ENCODE measurements at places on chromosomes 16 and 17.

DNA sequence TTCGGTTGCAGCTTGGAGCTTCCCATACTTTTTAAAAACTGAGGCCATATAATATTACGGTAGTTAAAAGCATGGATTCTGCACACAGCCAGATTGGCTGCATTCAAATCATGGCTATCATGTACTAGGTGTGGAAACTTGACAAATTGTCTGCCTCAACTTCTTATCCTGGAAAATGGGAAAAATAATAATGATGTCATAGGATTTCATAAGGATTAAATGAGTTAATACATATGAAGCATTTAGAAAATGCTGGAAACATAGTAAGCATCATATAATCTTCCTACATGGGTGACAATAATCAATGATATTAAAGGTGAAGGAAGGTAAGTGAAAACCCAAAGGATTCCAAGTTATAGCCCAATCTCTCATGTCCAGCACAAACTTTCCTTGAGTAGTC is 588.5 kb upstream of the HSBP1 start:
- no peak for DNase-seq

DNA sequence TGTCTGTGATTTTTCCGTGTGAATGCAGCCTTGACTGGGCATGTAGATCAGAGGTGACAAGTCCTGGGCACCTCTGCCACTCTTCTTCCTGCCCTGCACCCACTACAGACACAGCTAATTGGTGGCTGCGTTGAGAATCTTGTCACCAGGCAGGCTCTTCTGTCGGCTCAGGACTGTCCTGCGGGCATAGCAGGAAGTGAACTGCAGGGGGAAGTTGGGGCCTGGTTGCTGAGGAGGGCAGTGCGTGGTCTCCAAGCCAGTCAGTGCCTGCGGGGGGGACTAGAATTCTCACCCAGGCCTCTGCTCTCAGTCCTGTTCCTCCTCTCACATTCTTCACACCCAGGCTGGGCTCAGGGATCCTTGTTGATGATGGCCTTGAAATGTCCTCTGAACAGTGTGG is 50.5 kb downstream of the JPH3 start:
- DNase-seq = no peak

DNA sequence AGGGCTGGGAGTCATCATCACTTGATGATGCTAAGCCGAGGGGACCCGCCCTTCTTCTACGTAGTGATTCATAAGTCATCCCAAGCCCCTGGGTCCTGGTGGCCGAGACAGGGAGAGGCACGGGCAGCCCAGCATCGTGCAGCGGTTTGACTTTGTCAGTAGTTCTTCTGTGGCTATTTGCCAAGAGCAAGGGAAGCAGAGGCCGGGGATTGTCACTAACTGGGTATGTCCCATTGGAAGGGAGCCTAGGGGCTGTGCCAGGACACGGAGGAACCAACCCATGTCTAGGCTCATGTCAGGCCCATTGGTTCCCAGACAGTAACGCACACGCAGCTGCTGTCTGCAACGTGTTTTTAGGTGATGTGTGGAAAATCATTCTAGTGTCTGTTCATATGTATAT is 58.5 kb downstream of the ATP2C2 start:
- no peak for DNase-seq

GRCh38 chr16:67707210-67707609 is 11.9 kb downstream of the GFOD2 start:
- DNase-seq = no peak

GRCh38 chr17:79241616-79242015 is 167.0 kb downstream of the ENGASE start:
- no peak for DNase-seq

- DNase-seq = no peak
Observed at GRCh38 chr16:52050418-52050817, 496.5 kb downstream of the TOX3 start.

GRCh38 chr17:59151006-59151405 is 4.0 kb downstream of the SKA2 start:
- no peak for DNase-seq

- DNase-seq = no peak
Observed at GRCh38 chr17:48429156-48429555, 858 bp downstream of the SKAP1 start.

DNA sequence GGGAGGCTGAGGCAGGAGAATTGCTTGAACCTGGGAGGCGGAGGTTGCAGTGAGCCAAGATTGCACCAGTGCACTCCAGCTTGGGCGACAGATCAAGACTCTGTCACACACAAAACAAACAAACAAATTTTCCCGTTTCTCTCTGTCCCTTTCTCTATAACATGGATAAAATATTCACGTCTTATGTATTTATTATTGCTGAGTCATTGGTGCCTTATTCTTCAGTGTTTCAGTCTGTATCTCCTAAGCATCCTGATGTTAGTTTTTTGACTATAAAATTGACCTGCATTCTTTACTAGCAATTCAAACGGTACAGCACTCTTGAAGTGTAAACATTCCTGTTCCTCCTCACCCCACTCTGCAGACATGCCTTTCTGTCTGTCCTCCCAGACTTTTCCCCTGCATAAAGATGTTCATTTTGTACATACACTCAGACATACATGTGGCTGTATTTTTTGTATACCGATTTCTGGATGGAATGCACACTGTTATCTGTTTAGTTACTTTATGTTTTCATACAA is 16.4 kb downstream of the DHODH start:
- DNase-seq = no peak

- no peak for DNase-seq
Observed at GRCh38 chr16:52398491-52398960, 148.4 kb downstream of the TOX3 start.

GRCh38 chr16:3769942-3770341 is 52.6 kb upstream of the TRAP1 start:
- DNase-seq = no peak

DNA sequence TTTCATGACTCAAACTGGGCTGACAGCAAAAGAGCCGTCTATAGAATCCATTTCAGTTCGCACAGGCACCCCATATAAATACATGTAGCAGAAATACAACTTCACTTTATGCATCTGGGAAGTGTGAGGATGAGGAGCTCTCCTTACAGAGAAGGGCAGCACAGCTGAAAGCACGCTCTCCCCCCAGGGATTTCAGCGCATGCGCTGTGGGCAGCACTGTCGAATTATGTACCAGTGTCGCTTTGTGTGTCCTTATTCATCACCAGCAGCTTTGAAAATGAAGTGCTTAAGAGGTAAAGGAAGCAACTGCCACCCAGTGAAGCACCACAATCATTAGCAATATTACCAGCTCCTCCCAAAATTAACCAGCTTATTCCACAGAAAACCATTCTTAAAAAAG is 39.9 kb downstream of the CEP95 start:
- no peak for DNase-seq

- no peak for DNase-seq
Observed at GRCh38 chr17:32828822-32829221, 48.1 kb downstream of the MYO1D start.

GRCh38 chr16:25950586-25951281 is 259.0 kb downstream of the HS3ST4 start:
- DNase-seq = peak; percentile 45

DNA sequence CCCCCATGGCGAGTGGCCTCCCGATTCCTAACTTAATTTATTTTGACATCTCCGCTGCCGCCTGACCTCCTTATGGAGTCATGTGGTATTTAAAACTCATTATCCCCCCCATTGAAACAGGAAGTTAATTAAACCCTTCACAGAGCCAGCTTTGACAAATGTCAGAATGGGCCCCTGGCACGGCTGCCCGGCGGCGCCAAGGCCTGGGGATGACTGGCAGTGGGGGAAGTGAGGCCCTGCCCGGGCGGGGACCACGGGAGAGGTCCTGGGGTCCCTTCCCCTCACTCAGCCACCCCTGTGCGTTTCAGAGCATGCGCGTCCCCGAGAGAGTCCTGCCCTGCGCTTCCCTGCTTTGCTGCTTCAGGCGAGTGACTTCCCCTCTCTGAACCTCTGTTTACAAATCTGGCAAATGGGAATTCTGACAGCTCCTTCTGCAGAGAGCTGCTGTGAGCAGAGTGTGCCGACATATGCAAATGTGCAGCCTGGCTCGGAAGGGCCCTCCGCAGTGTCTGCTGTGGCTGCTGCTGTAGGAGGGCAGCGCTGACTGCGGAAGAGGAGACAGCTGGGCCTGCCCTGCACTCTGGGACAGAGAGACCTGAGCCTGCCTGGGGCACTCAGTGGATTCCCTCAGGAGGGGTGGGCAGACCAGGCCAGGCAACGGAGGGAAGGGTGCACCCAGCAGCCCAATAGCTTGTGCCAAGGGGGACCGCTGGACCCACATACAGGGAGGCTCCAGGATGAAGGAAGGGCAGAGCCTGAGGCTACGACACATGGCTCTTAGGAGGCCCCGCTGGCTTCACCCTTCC is 4.4 kb upstream of the ZFPM1 start:
- DNase-seq = no peak

- DNase-seq = no peak
Observed at GRCh38 chr17:40363111-40363827, 1.3 kb downstream of the GJD3 start.

DNA sequence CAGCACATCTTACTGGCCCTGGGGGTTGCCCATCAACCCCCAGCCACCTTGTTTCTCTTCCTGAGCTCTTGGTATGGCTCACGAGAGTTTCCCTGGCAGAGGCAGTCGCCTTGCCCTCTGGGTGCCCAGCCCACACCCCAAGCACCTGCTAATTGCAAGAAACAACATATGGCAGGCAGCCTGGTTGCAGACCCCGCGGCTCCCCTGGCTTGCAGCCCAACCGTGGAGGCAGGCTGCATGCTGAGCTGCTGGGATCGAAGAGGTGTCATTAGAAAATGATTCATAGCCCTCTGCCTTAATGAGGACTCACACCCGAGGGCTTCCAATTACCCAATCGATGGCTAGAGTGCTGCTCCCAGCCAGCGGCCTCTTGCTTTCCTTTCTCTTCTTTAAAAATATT is 115.7 kb downstream of the TMEM114 start:
- DNase-seq = peak; percentile 31

GRCh38 chr16:6195966-6196365 is 1098.4 kb upstream of the EEF2KMT start:
- DNase-seq = no peak

- DNase-seq = no peak
Observed at GRCh38 chr17:5122586-5123342, 6.9 kb downstream of the USP6 start.

- DNase-seq = no peak
Observed at GRCh38 chr16:78609402-78610274, 510.2 kb downstream of the WWOX start.

DNA sequence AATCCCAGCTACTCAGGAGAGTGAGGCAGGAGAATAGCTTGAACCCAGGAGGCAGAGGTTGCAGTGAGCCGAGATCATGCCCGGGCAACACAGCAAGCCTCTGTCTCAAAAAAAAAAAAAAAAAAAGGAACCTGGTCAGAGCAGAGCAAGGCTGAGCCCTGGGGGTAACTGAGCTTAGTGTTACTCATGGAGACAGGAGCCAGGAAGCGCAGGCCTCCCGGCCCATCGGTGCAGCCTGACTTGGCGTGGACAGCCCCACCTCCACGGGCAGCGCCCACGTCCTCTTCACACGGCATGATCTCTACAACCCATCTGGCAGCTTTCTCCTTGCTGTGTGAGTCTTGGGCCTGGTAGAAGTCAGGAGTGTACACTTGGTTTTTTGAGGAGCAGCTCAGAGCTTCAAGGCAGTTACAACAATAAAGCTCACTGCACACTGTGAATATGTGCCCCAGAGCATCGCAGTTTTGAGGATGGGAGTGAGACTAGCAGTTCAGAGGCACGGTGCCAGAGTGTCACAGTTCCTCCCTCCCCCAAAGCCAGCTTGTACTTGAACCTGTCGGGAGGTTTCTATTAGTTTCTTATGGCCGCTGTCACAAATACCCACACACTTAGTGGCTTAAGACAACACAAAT is 129.9 kb downstream of the RAP1GAP2 start:
- DNase-seq = no peak

DNA sequence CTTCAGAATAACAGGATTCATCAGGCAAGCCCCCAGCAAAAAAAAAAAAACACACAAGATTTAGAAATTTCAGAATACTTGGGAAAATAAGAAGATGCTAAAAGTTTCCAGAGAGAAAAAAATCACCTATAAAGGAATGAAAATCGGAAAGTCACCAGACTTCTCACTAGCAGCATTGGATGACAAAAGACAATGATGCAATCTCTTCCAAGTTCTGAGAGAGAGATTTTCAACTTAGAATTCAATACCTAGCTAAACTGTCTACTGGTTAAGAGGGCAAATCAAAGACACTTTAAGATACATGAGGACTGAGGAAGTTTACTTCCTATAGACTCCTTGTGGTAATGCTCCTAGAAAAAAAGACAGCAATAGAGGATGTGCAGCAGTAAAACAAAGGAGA is 23.9 kb upstream of the TNS4 start:
- DNase-seq = no peak

- no peak for DNase-seq
Observed at GRCh38 chr17:7179317-7180254, at the start of gene ASGR1. Gene ASGR1 (minus strand): TSS chr17:7179370. CDS start chr17:7178563, 807 bp downstream.

GRCh38 chr17:42850954-42851353 is at the start of gene AOC3:
Gene AOC3 (plus strand): TSS chr17:42851199. CDS start chr17:42851344, 145 bp downstream.
- no peak for DNase-seq

- DNase-seq = peak; percentile 8
Observed at GRCh38 chr17:40072040-40072734, 9.4 kb downstream of the THRA start.

- DNase-seq = no peak
Observed at GRCh38 chr17:28745786-28746411, 2.1 kb downstream of the TRAF4 start.

DNA sequence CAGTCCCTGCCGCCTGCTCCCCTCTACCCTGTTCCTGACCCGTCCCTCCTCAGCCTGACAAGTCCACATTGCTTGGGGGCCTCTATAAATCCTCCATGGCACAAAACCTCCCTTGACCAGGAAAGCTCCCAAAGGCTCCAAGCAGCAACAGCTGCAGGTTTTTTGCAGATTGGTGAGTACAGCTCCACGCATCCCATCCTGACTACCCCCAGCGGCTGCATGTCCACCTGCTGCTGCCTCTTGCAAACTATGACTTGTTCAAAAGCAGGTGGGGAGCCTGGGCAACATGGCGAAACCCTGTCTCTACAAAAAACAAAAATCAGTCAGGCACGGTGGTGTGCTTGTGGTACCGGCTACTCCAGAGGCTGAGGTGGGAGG is 122.8 kb downstream of the ANKRD11 start:
- DNase-seq = no peak

DNA sequence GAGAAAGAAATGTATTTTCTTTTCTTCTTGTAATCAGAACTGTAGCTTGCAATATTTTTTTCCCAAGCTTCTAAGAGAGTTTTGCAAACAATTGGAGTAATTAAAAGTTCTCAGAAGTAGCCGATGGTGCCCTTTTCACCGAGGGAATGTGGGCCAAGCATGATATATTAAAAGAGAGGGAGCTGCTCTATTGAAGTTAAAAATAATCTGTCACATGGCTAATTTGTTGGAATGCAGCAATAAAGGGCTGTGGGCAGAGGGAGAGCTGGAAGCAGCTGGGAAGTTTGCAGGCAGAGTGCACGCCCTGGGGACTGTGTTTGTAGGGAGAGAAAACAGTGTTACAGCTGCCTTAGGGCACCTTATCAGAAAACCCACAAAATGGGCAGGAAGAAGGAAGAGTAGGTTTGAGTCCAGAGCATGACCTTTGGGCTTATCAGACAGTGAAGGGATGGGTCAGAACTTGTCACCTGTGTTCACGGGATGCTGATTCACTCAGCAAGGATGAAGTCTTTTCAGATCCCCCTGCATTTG is 18.5 kb upstream of the TERF2 start:
- DNase-seq = no peak
